NCI-H1048 (cell line): ENCODE measurements at places on chromosomes 2 and 18.

- DNase-seq: no peak
Measured at GRCh38 chr2:19811186-19811585, 90.6 kb downstream of the TTC32 start.

DNA sequence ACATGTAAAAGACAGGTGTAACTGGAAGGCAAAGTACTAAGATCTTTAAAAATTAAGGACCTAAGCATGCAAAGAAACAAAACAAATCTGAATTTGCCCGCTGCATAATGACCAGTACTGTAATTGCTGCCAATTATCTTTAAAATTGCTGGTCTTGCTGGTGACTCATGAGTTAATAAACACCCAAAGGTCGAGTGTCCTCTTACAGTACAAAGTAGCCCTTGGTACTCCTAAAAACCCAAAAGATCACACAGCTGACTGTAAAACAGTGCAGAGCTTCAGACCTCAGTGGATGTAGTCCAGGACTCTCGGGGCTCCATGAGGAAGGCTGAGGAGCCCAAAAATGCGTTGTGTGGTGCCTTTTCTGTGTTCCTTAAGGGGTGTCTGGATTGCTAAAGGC, 308.7 kb downstream of the CNTNAP5 start:
- DNase-seq: no peak

- no peak for DNase-seq
Measured at GRCh38 chr2:237374284-237375060, 39.5 kb downstream of the COL6A3 start.

GRCh38 chr18:10202845-10203321, 251.6 kb upstream of the APCDD1 start:
- no peak for DNase-seq

- no peak for DNase-seq
Measured at GRCh38 chr18:5506174-5506573, 37.6 kb downstream of the EPB41L3 start.

DNA sequence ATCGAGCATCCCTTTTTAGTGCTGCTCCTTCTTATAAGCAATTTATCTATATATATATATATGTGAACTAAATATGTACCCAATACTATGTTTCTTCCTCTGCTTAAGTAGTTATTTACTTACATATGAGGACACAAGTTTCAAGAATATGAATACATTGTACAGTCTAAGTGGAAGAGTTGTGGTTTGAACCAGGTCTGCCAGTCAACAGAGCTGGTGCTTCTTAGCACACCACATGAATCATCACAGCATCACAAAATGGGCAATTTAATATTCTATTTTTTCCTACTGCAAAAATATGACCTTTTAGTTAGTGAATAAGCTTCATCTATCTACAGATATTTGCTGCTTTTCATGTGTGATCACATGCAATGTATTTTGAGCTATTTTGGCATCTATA, 64.4 kb upstream of the SPAG16 start:
- no peak for DNase-seq

DNA sequence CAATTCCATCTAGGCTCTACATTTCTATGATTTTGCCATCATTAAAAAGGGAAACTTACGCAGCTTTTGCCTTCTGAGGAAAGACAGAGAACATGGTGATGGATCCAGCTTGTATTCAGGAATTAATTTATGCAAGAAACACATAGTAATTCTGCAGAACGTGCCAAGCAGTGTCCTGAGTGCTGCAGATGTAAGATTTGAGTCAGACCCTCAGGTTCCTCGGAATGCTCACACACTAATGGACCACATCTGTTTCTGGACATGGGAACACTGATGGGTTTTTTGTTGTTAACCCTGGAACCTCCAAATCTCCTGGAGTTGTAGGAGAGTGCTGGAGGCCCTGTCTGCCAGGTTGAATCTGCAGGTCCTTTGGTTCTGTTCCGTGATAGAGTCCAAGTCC, 132.9 kb downstream of the SETBP1 start:
- DNase-seq: no peak

DNA sequence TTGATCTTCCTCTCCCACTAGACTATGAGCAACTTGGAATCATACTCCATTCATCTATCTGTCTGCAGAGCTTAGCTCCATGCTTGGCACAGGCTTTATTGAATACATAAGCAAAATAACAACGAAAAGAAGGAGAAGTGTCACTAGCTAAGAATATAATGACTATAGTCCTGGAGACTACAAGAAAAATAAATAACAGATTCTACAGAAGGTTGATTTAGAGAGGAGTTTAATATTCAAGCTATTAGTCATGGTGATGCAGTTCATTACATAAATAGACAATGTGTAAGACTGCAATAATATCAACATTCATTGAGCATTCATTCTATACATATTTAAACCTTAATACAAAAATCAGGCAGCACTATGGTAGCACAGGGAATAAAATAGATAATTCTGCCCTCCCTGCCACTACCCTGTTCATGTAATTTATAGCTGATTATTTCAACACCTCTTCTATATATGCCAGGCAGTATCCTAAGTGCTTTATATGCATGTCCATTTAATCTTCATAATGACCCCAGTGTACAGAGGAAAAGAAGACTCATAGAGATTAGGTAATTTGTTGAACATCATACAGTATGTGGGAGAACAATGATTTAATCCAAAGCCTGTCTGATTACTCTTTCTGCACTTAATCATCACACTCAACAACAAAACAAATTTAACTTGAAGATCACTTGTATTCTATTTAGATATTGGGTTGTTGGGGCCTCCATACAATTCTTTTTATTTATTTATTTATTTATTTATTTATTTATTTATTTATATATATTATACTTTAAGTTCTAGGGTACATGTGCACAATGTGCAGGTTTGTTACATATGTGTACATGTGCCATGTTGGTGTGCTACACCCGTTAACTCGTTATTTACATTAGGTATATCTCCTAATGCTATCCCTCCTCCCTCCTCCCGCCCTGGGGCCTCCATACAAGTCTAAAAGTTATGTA, 165.3 kb downstream of the RNF152 start:
- no peak for DNase-seq

DNA sequence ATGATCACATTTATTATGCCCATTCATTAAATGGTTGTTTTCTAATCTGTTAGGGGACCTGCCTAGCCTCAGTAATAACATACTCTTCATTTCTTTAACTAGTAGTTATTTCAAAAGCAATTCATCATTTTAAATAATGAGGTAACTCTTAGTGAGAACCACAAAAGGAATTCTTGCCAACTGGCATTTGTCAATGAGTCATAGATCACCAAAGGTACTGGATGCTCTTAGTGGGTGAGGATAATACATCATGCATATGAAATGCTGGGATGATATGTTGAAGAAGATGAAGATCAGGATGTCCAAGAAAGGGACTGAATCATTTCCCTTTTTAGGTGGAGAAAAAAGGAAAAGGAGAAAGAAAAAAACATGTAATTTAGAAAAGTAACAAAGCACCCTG, 826.2 kb upstream of the DDX18 start:
- DNase-seq: no peak

GRCh38 chr2:158546412-158547144, 89.8 kb downstream of the PKP4 start:
- no peak for DNase-seq
